Esophagus squamous epithelium (tissue), 5 donors: ENCODE measurements at places on chromosomes 12 and 14. TPM values are rescaled to one million over a fixed set of nuclear protein-coding genes. Genes with fewer than 3 reads are reported as not detected.

DNA sequence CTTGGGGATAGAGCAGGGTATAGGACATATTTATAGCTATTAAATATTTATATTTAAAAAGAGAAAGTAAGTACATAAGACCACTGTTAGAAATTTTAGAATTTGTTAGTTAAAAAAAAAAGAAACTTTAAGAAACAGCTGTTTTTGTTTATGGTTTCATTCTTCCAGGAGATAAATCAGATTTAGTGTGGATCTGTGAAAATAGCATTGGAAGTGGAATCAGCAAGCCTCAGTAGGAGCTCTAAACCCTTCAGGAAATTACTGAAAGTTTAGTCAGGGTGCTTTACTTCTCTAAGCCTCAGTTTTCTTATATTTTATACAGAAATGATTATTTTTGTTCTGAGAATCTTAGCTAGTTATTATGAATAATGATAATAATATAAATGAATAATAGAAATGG, 316.0 kb upstream of the NOVA1 start:
- H3K4me3 ChIP-seq: no peak overlapping the region
- H3K27me3 ChIP-seq: no peaks in the 10 kb centered on the region
- no peaks in the 10 kb centered on the region for H3K4me1 ChIP-seq
- H3K27ac ChIP-seq: no peak overlapping the region
- H3K36me3 ChIP-seq: no peaks in the 10 kb centered on the region

GRCh38 chr14:69880893-69881292, 1.7 kb downstream of the SMOC1 start:
- DNase-seq: no peak
- H3K27me3 ChIP-seq: no peaks in the 10 kb centered on the region
- no peak overlapping the region for H3K4me3 ChIP-seq
- H3K36me3 ChIP-seq: no peaks in the 10 kb centered on the region
- no peaks in the 10 kb centered on the region for H3K4me1 ChIP-seq
- H3K27ac ChIP-seq: no peak overlapping the region

GRCh38 chr12:79326222-79326621, 364.5 kb downstream of the PAWR start:
- no peak overlapping the region for H3K27ac ChIP-seq
- no peaks in the 10 kb centered on the region for H3K4me1 ChIP-seq
- DNase-seq: no peak
- no peak overlapping the region for H3K4me3 ChIP-seq

The DAAM1 gene
- 47.2 TPM for total RNA-seq

The MNAT1 gene
- total RNA-seq: 30.4 TPM

- no peaks in the 10 kb centered on the region for H3K4me1 ChIP-seq
- no peaks in the 10 kb centered on the region for H3K36me3 ChIP-seq
- DNase-seq: no peak
- no peak overlapping the region for H3K4me3 ChIP-seq
- H3K27me3 ChIP-seq: no peaks in the 10 kb centered on the region
Observed at GRCh38 chr12:116677202-116677661, 60.6 kb downstream of the SPRING1 start.
